ENCODE measurements at places on chromosomes 16 and 17.

DNA sequence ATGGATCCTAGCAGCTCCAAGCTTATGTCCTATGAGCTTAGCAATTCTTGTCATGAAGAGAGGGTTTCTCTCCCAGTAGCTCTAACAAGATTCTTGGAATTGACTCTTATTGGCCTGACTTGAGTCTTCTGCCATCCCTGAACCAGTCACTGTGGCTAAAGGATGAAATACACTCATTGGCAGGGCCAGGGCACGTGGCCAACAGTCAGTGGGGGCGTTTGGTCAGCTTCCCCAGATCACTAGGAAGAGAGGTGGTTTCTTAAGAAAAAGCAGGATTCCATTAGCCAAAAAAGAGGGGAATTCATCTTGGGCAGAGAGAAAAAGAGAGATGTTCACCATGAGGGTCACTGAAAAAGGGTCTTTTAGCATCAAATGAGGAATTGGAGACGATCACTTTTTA lies 363.2 kb downstream of the SNX29 start:
- DNase-seq, result no peak

- no peak for DNase-seq
Observed at GRCh38 chr17:48632579-48633265, 6.6 kb upstream of the HOXB9 start.

- no peak for DNase-seq
Observed at GRCh38 chr16:9949396-9949795, 232.8 kb downstream of the GRIN2A start.

GRCh38 chr16:86120201-86121192 lies 221.5 kb downstream of the IRF8 start:
- no peak for DNase-seq

DNA sequence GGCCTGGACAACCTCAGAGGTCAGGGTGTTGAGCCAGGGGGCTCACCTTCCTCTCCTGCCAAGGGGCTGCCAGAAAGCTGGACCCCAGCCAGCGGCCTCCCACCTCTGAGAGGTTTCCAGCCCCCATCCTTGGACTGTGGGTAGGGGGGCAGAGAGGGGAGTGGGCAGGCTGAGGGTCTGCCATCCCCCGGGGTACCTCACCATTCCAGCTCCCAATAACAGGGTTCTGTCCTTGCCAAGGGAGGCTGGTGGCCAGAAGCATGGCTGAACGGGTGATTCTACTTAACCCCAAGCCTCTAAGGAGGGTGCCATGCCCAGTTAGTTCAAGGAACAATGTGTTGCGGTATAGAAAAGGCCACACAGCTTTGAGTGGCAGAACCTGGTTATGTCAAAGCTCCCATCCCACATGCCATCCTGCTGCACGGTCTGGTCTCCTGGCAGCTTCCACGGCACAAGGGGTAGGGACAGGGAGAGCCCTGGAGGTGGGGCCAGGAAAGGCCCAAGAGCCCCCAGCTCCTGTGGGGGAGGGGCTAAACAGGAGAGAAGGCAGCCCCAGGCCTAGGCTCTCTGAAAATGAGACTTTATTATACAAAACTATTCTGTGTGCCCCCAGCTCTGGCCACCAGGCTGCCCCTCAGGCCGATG lies 19.8 kb downstream of the B9D1 start:
- no peak for DNase-seq

- no peak for DNase-seq
Observed at GRCh38 chr17:30267625-30268024, 24.1 kb downstream of the BLMH start.

- DNase-seq, result no peak
Observed at GRCh38 chr17:57302690-57303465, 46.6 kb downstream of the MSI2 start.

- DNase-seq, result no peak
Observed at GRCh38 chr17:66663041-66663606, 171.8 kb upstream of the CACNG5 start.

- no peak for DNase-seq
Observed at GRCh38 chr16:16960785-16961184, 510.0 kb downstream of the XYLT1 start.

DNA sequence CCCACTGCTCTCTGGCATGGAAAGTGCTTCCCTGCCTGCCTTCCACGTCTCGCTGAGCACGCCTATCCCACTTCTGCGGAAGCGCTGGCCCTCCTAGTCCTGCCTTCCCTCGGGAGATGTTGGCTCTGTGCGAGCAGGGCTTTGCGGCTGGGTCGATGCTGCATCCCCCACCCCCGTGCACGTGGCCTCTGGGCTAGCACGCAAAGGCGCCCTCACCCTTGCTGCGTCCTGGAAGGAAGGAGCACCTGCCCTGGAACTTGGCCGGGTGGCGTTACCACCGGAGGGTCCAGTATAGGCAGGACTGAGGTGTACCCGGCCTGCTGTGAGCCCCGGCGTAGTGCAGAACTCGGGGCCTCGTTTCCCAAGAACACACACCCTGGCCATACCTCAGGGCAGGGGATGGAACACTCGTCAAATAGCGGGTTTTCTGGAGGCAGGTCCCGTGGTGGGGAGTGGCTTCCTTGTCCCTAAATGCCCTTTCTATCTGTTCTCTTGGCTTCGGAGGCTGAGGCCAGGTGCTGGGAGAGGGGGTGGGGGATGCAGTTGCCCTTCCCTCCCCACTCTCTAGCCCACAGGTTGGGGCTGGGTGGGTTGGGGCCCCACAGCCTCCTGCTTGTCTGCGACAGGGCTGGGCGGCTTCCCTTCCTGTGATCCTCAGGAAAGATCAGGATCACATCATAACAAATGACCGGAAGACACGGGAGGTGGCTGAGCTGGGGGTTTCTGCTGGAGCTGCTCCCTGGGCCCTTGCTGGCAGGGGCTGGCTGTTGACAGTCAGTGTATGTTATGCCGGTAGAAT lies 17.4 kb downstream of the BAIAP2 start:
- no peak for DNase-seq

GRCh38 chr17:78734793-78735641 lies 47.1 kb downstream of the CYTH1 start:
- DNase-seq, result no peak

- no peak for DNase-seq
Observed at GRCh38 chr17:72840019-72840418, 252.5 kb downstream of the SLC39A11 start.

- no peak for DNase-seq
Observed at GRCh38 chr16:1133271-1133670, 19.6 kb upstream of the CACNA1H start.

GRCh38 chr17:40484285-40484972 lies 17.0 kb downstream of the TNS4 start:
- no peak for DNase-seq

- no peak for DNase-seq
Observed at GRCh38 chr16:1887711-1888354, 15.9 kb upstream of the MEIOB start.

DNA sequence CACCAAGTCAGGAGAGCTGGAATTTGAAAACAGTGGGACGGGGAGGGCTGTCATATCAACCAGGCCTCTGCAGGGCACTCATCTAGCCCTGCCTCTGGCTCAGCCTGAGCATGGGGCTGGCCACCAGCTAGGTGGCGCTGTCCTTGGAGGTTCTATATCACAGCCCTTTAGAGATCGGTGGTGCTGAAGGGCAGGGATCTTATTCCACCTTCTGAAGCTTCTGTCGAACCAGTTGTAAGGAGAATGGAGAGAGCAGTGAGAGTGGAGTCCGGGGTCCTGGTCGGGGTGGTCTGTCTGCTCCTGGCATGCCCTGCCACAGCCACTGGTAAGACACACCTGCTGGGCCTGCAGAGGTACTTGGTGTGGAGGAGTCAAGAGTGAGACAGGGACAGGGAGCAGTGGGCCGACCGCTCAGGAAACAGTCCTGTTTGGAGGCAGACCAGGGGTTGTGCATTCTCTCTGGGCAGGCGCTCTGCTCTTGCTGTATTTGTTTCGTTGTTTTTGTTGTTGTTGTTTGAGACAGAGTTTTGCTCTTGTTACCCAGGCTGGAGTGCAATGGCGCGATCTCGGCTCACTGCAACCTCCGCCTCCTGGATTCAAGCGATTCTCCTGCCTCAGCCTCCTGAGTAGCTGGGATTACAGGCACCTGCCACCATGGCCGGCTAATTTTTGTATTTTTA lies at the start of gene CES3:
TSS of gene CES3 (plus strand) at position 202 of the 680 bp plus-strand sequence. CDS start at position 244, 42 bp downstream.
- peak; percentile 84 for DNase-seq

DNA sequence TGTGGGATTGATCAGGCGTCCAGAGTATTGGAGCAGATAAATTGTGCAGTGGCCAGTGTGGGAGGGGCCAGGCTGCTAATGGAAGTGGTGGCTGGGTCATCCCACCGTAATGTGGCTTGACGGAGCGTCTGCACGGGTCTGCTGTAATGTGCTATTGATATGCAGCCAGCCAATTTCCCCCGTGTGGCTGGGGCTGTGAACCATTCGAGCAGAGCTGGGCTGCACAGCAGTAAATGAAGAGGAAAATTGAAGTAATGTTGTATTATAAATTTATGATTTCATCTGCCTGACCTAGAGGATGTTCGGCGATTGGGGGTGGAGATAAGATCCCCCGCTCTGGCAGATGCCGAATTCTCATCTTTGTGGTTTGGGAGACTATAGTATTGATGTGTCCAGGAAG lies 121.5 kb downstream of the CCDC182 start:
- no peak for DNase-seq

DNA sequence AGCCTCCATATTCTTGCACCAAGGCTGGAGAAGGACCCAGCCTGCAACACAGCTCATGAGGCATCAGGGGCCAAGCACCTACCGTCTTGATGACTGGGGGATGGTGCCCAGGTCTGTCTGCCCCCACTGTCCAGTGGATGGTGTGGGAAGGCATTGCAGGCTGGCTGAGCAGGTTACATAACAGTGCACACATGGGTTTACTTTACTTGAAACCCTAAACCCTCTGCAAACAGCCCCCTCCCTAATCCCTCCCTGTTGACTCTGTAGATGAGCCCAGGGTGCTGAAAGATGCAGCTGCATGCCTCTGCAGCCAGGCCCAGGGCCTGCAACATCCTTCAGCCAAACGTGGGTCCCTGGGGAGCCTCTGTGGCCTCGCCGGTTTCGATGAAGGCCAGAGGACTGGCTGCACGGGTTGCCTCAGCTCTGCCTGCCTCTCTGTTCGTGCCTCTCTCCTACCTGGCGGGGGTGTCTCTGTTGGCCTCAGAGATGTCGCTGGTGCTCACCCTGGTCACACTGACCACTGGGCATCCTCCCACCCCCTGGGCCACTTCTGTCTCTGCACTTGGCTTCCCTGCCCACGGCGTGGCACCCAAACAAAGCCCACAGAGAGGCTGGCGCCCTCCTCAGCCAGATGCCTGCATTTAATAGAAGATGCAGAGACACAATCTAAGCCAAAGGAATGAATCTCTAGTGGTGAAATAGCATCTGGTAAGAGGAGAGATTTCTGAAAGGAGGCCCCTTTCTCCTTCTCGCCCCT lies 95.1 kb downstream of the METRNL start:
- DNase-seq, result no peak

DNA sequence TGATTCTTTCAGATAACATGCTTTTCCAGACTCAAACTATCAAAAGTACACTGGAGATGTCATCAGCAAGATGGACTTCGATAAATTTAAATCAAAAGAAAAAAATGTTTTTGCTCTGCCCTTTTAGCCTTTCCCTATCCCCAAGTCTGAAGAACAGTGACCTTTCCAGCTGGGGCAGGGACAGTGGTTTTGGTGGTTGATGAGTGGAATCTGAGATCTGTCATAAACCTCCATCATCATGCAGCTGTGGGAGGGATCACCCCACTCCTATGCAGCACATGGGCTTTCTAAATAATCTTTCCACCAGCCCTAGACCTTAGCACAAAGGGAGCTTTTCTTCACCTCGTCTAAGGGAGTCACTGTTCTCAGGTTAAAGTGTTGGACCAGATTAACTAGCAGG lies 869.5 kb upstream of the SOX9 start:
- DNase-seq, result no peak

GRCh38 chr16:27313422-27314160 lies at the start of gene IL4R:
TSS of gene IL4R (plus strand) at chr16:27313974. CDS start at chr16:27340204, 26,230 bp downstream.
- DNase-seq, result peak; percentile 66

DNA sequence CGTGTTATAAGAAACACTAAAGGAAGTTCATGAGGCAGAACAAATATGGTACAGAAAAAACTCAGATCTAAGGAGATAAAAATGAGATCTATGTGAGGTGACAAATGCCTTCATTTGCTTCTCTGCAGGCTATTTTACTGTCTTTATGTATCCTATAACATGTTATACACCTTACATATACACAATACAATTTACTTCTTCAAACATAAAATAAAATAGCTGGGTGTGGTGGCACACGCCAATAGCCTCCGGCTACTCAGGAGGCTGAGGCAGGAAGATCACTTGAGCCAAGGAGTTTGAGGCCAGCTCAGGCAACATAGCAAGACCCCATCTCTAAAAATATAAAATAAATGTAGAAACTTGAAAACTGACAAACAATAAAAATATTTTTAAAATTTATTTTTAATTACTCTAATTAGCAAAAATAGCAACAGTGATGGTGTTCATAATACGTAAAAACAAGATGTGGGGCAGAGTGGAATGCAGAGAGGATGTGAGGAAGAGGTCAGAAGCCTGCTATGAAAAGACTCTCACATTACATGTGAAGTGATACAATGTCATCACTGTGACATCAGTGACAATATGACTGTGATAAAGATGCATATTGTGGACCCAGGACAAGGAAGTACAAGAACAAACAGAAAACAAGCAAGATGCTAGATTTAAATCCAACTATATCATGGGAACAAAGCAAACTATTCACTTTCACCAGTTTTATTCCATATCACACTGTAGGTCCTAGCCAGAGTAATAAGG lies 31.0 kb downstream of the VPS53 start:
- no peak for DNase-seq

DNA sequence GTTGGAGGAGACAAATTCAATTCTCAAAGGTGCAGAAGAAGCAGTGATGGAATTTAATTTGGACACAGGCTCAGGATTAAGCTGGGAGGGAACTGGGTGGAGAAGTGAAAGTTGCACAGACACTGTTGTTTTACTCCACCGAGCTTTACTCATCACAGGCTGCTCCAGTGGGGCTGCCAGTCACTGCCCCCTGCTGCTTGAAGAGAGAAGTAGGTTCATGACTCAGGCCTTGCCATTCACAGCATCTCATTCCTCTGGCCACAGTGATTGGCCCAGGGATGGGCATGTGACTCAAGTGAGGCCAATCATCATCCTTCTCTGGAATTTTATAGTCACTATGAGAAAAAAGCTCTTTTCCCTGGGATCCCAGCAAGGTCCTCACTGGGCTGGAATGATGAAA lies 11.8 kb downstream of the GNAO1 start:
- DNase-seq, result peak; percentile 77

DNA sequence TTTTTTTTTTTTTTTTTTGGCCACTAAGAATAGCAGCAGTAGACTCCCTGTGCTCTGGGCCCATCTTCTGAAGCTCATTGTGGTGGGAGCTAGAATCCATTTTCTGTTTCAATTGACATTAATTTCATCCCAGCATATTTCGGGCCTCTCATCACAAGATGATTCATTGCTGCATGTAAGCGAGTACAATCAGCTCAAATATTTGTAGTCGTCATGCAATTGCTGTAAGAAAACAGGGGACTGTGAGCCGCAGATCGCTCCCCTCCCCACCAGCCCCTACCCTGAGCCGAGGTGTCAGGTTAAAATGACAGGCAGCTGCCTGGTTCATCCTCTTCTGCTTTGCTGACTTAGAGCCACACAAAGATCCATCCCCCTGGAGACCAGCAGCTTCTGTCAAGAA lies 358.8 kb upstream of the CDH5 start:
- no peak for DNase-seq

GRCh38 chr17:6075845-6076244 lies 5.7 kb downstream of the WSCD1 start:
- DNase-seq, result no peak

- DNase-seq, result no peak
Observed at GRCh38 chr17:44314524-44314868, 6.1 kb downstream of the RUNDC3A start.

GRCh38 chr16:7321661-7322060 lies 11.0 kb upstream of the RBFOX1 start:
- no peak for DNase-seq

GRCh38 chr17:35374766-35375344 lies 1.4 kb upstream of the SLFN11 start:
- no peak for DNase-seq

GRCh38 chr16:84995663-84996062 lies 15.7 kb downstream of the ZDHHC7 start:
- peak; percentile 53 for DNase-seq

Data from activated CD4-positive, alpha-beta T cell treated with anti-CD3 and anti-CD28 coated beads, Interleukin-10, Interleukin-2, amounts not matched to agents 100 ng/mL and 50 ng/mL, durations not matched to agents 16 hours and 8 hours (primary cell).